ENCODE measurements at places on chromosomes 4 and X. TPM values are rescaled to one million over a fixed set of nuclear protein-coding genes. Genes with fewer than 3 reads are reported as not detected.

WDR17 gene
- under 0.01 TPM for total RNA-seq

NAT8L gene
- 0.36 TPM for total RNA-seq

F8A1 gene
- 3.1 TPM for total RNA-seq

TKTL1 gene
- total RNA-seq = not detected

NLRP2B gene
- total RNA-seq = not detected

SUPT20HL1 gene
- not detected for total RNA-seq

MORF4L2 gene
- total RNA-seq = 272 TPM

USP51 gene
- under 0.01 TPM for total RNA-seq

PDLIM5 gene
- total RNA-seq = 279 TPM

PNPLA4 gene
- total RNA-seq = 41.4 TPM

ARMCX2 gene
- total RNA-seq = 33.0 TPM

ZAR1 gene
- not detected for total RNA-seq

EFHC2 gene
- 0.36 TPM for total RNA-seq

CLGN gene
- total RNA-seq = 32.4 TPM

DDX60 gene
- total RNA-seq = 7.5 TPM

ASB9 gene
- not detected for total RNA-seq

CHRDL1 gene
- total RNA-seq = not detected

ARHGEF9 gene
- 8.5 TPM for total RNA-seq

FAT4 gene
- total RNA-seq = 1.4 TPM

GPRIN3 gene
- total RNA-seq = not detected

DOK7 gene
- total RNA-seq = 2.7 TPM

JAKMIP1 gene
- total RNA-seq = not detected

CHRNA9 gene
- under 0.01 TPM for total RNA-seq

AREG gene
- total RNA-seq = 714 TPM

ZCCHC18 gene
- total RNA-seq = not detected

PIM2 gene
- 6.5 TPM for total RNA-seq

VEGFC gene
- 9.9 TPM for total RNA-seq

FMR1NB gene
- total RNA-seq = not detected

ADGRL3 gene
- 0.36 TPM for total RNA-seq

AR gene
- total RNA-seq = not detected

SLC34A2 gene
- total RNA-seq = under 0.01 TPM

Measured in nasal cavity respiratory epithelium epithelial cell of viscerocranial mucosa (primary cell).